RPMI7951 (cell line): ENCODE measurements at places on chromosomes 2 and 18. TPM values are rescaled to one million over a fixed set of nuclear protein-coding genes. Genes with fewer than 3 reads are reported as not detected.

MFSD2B gene
- total RNA-seq = 0.24 TPM in 1 of 2 replicates, not detected in the other

ZSCAN30 gene
- 6.6 and 10.6 TPM in 2 replicates for total RNA-seq

TTN gene
- 0.10 and 0.12 TPM in 2 replicates for total RNA-seq

FAM110C gene
- not detected in 2 replicates for total RNA-seq

CIDEA gene
- not detected in 2 replicates for total RNA-seq

CLEC4F gene
- total RNA-seq = not detected in 2 replicates

SDC1 gene
- total RNA-seq = 28.8 and 42.3 TPM in 2 replicates

DNA sequence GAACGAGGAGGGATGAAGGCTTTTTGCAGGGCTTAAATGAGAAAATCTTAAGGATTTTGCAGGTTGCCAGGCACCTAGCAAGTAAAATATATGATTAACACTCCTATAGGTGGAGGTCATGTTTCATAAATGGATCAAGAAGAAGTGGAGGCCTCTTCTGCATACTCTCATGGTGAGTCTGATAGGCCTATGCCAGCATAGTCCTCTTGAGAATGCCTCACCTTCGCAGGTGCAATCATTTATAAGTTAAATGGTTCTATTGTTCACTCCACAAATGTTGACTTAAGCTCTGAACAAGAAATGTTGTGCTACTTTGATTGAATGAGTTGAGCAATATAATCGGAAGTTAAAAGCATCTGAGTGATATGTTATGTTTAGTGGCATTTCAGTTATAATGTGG, 12.1 kb downstream of the LRRTM1 start:
- no peak for DNase-seq

DNA sequence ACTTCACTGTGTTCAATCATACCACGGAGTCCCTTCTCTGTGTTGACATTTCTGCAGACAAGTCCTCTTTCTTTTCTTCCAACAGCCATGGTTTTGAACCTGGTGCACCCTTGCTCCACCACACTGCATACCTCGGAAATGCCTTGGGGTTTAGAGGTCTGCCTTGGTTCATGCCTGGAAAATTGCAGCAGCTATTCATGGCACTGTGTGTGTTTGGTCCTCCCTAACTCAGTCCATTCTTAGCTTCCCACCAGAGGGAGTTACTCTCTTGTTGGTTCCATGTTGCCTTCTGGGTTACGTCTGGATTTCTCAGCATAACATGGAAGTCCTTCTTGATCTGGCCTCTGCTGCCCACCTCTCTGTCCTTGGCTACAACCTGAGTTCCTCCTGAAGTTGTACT, 206.0 kb downstream of the FHOD3 start:
- no peak for DNase-seq

- DNase-seq = peak; percentile 73
Measured at GRCh38 chr2:218849721-218850120, 9.9 kb upstream of the WNT6 start.

GRCh38 chr2:138829326-138829919, 49.2 kb upstream of the NXPH2 start:
- DNase-seq = peak; percentile 33

DNA sequence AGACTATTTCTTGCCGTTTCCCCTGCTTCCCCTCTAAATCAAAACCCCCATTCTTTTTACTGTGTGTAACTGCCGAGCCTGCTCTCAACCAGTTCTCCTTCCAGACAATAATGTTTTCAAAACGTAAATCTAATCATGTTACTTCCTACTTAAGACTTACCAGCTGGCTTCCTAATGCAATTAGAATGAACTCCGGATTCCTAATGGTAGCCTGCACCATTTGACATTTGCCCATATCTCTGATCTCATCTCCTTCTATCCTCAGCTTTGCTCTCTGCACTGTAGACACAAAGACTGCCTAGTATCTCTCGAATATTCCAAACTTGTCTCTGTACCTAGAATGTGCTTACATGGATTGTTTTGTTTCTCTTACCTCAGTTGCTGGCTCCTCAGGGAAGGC, 12.9 kb downstream of the TTL start:
- DNase-seq = no peak

DNA sequence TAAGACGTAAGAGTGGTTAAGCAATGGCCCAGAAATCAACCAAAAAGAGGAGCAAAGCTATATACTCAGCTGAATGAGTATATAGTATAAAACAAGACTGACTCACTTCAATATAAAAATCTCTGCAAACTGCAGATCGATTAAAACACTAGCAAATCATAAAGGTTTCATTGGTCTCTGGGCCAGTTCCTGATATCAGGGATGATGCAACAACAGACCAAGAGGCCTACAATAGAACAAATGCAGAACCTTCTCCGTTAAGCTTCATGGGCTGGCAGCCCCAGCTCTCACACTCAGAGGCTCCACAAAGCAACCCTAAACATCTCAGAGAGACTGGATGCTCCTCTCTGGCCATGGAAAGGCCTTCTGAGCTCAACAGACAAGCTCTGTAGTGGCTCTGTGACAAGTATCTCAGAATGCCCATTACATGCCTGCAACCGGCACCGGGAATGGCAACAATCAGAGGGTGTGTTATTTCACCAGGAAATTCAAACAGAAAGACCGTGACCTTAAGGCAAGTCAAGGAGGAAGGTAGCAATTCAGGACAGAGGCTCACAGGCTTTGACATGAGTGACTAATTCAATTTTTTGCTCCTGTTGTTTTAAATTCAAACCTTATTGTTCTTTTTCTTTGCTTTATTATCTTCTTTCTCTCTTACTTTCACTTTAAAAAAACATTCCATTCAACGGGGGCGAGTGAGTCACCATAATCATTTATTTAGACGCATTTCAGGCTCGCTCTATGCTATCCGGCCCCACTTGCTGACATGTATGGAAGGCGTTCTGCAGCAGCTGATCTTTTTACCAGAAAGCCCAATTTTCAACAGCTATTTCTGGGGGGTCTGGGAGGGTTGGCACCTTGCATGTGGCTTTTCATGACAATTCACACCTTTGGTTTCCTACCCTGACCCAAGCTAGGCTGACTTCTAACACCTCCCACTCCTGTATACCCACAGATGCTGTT, 15.1 kb downstream of the CYRIA start:
- peak; percentile 37 for DNase-seq

DNA sequence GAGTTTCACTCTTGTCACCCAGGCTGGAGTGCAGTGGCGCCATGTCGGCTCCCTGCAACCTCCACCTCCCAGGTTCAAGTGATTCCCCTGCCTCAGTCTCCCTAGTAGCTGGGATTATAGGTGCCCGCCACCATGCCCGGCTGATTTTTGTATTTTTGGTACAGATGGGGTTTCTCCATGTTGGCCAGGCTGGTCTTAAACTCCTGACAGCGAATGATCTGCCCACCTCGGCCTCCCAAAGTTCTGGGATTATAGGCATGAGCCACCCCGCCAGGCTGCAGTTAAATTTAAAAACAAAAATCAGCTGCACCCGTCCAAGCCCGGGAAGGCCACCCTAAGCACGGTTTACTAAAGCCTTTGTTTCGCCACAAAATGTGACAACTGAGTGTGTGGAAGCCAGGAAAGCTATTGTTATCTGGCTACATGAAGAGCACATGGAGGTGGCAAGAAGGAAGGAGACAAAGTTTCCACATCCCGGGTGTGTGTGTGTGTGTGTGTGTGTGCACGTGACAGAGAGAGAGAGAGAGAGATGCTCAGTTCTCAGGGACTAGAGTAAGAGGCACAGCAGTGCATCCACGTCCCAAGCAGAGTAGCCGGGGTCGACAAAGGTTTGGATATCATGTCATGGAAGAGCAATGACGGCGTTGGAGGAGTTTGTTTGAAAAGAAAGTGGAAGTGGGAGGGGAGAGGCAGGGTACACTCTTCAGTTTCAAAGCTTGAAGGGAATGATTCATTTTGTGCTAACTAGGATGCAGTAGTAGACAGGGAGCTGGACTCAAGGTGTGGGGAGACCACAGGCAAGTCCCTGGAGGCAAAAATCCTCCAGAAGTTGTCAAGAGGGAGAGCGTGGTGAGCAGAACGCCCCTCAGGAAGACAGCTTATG, 20.1 kb downstream of the INPP5D start:
- no peak for DNase-seq

- DNase-seq = peak; percentile 99
Measured at GRCh38 chr2:201532686-201533304, 81.3 kb downstream of the STRADB start.
